ENCODE measurements at places on chromosomes 1 and 21.

DNA sequence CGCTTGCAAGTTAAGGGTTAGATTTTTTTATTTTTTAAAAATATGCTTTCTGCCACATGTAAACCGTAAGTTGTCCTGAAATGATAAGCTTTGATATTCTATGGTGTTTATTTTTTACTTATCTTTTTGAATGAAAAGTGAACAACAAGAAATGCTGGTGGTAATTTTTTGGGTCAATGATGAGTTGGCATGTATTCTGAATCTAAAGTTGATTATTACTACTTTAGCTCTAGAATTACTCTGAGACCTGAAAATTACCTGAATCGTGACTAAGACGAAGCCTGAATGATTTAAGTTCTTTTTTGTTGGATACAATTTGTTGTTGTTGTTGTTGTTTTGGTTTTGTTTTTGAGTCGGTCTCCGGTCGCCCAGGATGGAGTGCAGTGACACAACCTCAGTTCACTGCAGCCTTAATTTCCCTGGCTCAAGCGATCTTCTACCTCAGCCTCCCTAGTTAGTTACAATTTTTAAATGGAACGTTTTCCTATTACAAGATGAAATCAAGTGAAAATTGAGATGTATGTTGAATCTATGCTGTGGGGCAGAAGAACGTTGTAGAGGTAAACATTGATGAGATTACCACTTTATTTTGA, 941 bp downstream of the RABGGTB start:
- DNase-seq: no peak

DNA sequence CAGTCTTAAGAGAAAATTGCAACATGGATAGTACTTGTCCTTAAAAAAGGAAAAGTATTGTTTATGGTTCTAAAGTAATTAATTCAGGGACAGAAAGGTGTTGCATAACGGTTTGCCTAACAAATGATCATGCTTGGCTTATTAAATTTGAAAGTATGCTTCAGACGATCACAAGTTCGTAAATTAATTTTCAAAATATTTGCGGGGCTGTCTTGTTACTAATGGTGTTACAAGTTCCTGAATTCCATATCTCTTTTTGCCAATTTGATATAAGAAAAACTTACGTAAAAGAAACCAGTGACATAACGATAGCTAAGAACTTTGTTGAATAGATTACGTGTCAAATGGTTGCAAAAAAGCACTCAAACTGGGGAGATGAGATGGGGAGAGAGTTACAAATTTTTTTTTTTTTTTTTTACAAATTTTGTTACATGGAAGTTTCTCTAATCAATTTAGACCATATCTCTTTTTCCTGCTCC, 1.3 kb downstream of the AGO3 start:
- DNase-seq: no peak

GRCh38 chr1:4019147-4019521, 119.1 kb upstream of the C1orf174 start:
- no peak for DNase-seq

- DNase-seq: no peak
Measured at GRCh38 chr1:245463392-245464165, 308.8 kb downstream of the KIF26B start.

DNA sequence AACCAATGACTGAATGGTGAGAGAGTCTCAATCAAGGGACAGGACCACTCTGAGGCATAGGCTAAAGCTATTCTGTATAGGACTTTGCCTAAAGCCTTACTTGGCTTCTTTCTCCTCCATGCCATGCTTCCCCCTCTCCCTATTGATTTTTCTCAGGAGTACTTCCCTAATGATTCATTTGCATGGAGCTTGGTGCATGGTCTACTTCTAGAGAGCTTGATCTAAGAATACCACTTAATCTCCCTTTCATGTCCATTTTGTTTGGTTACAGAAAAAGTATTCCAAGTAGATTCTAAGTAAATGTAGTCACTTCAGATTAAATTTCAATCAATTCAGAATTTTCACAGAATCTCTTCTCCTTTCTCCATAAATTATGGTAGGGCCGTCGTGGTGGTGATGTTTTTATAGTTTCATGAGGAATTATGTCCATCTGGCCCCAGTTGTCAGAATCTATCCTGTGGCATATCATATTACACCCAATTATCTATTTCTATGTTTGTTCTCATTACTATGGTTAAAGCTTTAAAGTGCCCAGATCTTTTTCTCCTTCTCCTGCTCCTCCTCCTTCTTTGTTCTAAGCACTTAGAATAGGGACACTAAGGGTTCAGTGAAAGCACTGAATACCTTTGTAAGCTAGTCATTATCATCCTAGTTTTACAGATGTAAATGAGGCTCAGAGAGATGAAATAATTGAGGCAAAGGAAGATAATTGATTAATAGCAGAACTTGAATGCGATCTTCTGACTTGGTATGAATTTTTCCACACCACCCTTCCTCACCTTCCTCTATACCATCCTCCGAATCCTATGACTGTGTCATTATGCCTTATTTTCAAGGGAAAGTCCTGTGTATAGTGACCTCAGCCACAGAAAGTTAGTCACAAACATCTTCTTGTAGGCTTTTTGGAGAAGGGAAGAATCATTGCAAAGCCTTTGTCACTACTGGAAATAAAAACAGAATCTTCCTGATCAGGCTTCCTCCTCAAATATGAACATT, 85.6 kb upstream of the ZRANB2 start:
- no peak for DNase-seq

- no peak for DNase-seq
Measured at GRCh38 chr1:204417074-204417997, 5.7 kb upstream of the PPP1R15B start.

GRCh38 chr1:226424221-226425003, 16.5 kb upstream of the PARP1 start:
- DNase-seq: peak; percentile 46

GRCh38 chr1:12657060-12657884, 13.4 kb downstream of the AADACL4 start:
- no peak for DNase-seq

DNA sequence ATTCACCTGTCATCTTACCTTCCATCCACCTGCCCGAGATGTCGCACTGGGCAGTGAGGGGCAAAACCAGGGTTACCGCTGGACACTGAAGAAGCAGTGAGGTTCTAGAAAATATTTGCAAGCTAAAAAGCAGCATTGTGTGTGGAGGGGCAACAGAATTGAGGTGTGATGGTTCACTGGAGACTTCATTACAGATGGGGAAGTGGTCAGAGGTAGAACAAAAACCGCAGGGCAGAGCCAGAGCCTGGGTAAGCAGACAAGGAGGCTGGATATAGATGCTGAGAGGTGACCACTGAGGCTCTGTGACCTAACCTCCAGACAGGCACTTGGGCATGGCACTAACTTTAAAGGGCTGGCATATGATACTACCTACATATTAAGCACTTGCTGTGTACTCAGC, 363.9 kb upstream of the PROX1 start:
- DNase-seq: no peak

DNA sequence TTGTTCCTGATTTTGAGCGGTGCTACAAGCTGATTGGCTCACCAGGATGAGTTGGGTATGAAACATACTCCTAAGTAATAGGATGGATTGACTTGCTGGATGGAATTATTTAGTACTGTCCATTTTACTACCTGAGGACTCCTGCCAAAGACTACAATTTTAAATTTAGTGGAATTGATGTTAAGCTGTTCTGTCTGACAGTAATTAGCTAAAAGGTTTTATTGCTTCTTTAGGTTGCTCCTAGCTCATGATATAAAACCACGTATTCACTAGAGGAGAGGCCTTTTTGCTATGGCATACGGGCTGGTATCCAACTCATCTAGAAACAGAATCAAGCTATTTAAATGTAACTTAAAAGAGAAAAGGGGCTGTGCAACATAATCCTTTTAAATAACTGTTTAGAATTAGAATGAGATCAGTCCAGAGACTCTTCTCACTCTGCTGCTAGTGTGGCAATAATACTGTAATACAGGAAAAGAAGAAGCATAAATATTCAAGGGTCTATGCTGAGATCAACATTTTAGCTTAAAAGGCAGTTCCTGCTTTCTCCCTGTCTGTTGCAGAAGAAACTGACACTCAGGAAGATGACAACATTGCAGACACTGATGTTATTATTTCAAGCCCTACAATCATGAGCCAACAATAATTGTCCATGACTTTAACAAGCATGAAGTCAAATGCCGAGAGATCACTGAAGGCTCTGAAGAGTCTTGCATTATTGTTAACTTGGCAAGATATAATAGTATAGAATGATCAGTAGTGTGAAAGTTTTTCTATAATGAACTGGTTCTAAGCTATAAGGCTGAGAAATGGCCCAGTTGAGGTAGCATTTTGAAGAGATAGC, 258.7 kb upstream of the ADGRL4 start:
- DNase-seq: no peak

DNA sequence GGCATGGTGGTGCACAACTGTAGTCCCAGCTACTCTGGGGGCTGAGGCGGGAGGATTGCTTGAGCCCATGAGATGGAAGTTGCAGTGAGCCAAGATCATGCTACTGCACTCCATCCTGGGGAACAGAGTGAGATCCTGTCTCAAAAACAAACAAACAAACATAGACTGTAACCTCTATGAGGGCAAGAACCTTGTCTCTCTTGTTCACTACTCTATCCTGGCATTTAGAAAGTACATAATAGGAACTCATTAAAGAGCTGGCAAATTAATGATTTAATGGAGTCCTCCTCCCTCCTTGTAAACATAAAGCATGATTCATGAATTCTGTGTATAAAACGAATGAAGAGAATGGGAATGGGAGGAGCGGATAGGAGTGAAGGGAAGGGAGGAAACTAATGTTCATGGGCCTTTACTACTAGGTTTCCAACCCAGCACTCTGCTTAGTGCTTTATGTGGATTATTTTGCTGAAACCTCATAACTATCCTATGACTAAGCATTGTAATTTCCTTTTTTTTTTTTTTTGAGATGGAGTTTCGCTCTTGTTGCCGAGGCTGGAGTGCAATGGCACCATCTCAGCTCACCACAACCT, 8.6 kb downstream of the LMOD1 start:
- no peak for DNase-seq

DNA sequence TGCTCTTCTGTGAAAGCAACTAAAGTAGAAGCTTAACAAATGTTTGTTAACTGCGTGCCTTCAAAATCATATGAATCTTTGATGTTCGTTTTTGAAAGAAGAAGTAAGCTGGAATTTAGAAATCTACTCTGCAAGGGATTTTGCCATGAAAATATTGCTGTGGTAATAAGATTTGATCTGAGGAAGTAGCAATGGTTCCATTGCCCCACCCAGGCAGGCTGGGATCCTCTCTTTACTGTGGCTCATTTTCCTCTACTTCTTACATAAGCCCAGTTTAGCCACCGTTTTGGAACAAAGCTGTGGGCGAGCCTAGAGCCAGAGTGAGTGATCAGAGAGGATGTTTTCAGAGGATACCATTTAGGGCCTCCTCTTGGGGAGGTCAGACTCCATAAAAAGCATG, 20.3 kb upstream of the PTGFRN start:
- no peak for DNase-seq

GRCh38 chr1:245939756-245940345, 567.2 kb downstream of the SMYD3 start:
- DNase-seq: no peak

- peak; percentile 35 for DNase-seq
Measured at GRCh38 chr21:46077674-46078101, 20.2 kb upstream of the COL6A2 start.

GRCh38 chr1:108897865-108898720, 21.3 kb downstream of the GPSM2 start:
- DNase-seq: no peak

GRCh38 chr1:50582346-50582745, 159.1 kb upstream of the DMRTA2 start:
- DNase-seq: no peak

DNA sequence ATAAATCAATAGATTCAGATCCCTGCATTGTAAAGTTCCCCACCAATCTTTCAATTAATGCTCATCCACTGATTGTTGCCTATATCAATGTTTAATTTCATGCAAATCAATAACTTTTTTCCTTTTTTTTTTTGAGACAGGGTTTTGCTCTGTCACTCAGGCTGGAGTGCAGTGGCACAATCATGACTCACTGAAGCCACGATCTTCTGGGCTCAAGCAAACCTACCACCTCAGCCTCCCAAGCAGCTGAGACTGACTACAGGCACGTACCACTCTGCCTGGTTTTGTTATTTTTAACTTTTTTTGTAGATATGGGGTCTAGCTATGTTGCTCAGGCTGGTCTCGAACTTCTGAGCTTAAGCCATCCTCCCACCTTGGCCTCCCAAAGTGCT, 25.7 kb downstream of the DIO1 start:
- DNase-seq: no peak

DNA sequence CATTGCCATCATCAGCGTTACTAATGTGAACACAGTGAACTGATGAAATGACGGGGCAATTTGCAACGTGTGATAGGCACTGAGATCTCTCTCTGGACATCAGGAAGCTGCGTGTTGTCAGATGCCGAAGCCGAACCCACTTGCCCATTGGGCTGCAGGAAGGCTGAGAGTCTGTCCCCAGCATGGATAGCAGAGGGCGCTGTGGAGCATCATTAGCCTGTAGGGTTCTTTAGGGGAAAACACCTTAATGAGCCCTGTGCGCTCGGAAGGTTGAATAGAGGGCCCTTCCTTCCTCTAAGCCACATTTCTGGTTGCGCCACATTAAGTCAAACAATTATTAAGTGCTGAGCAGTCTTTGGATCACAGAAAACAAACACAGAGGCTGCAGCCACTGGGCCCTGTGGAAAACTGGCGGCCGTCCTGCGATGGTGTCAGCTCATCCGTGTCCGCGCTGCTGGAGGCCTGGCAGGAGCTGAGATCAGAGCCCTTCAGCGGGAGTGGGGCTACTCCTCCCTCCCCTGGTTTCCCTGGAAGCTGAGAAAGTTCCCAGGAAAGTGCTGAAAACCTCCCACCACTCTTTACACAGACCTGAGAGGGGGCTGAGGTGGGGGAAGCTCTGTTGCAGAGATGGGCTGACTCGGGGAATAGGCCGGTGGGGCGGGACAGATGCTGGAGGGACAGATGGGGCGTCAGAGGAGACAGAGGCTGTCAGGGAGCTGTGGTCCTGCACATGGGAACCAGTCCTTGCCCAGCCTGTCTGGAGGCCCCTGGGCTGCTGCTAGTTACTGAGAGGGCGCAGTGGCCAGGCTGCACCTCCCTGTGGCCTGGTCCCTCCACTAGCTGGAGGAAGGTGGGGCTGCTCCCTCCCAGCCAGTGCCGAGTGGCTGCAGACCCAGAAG, 12.7 kb downstream of the TFF2 start:
- DNase-seq: peak; percentile 63

GRCh38 chr1:31802190-31803150, 13.4 kb downstream of the SPOCD1 start:
- no peak for DNase-seq

DNA sequence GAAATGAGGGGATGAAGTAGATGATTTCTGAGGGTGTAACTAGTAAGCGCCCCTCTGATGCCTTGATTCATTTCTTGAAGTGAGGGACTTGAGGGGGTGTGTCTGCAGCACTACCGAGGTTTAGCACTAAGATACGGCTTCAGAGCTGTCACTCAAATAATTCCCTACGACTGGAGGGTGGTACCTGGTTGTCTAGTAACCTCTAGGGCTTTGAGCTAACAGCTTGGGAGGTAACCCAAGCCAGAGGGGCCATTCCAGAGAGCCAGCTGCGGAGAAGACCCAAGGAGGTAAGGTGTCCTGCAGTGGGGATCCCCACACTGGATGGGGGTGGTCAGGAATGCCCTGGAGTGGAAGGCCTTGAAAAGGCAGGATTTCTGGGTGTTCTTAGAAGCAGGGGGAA, at the start of gene TTC24:
Gene TTC24, plus strand, starts transcription at position 252 of the 400 bp plus-strand sequence. CDS start 1,642 bp downstream, outside the sequence.
- DNase-seq: no peak
